ENCODE measurements at places on chromosomes 1 and 21.

- DNase-seq = peak; percentile 93
These were observed 21.7 kb downstream of the BTG2 start for GRCh38 chr1:203326830-203327683.

DNA sequence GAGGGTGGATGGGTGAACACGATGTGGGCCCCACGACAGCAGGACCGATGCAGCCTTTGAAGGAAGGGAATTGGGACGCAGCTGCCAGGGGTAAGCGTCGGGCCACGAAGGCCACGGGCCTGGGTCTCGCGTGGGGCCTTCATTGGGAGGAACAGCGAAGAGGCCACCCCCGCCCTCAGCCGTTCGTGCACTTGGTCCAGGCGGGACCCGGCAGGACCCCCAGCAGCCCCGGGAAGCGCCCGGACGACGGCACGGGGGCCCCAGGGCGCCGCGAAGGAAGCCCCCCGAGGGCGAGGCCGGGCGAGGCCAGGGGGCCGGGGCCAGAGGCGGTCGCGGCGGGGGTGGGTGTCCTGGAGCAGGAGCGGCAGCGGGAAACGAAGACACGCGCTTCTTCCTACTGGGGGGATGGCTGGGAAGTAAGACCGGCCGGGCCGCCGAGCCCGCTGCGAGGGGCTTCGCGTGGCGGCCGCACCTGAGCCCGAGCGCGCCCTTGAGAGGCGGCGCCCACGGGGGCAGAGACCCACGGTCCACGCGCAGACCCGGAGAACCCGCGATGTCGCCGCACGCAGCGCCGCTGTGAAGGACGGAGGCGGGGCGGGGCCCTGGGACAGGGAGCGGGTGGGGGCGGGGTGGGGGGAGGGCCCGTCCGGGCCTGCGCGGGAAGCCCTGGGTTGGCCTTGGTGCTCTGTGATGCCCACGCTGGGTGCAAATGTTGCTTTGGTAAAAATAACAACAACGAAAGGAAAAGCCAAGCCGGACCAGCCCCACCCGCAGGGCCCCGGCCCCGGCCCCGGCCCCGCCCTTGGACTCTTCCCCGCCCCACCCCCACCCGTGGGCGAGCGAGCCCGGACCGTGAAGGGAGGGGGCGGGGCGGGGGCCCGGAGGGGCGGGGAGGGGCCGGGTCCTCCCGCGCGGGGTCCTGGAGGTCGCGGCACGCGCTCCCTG lies 56.0 kb upstream of the ADARB1 start:
- no peak for DNase-seq

- DNase-seq = no peak
These were observed 142.4 kb downstream of the NTMT2 start for GRCh38 chr1:170288155-170288554.

DNA sequence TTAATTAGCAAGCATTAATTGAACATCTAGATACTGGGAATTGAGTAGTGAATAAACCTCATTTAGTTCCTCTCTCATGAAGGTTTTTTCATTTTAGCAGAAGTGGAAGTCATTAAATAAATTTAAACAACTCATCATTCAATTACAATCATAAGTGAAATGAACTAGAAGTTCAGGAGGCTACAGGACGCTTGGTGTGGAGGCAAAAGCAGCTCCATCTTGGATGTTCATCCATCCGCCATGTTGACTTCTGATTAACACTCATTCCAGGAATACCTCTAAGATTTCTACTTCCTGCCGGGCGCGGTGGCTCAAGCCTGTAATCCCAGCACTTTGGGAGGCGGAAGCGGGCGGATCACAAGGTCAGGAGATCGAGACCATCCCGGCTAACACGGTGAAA lies 11.5 kb upstream of the NTPCR start:
- no peak for DNase-seq

GRCh38 chr1:44521378-44522080 lies 116.5 kb downstream of the RNF220 start:
- DNase-seq = no peak

GRCh38 chr1:179929955-179930798 lies 24.4 kb upstream of the CEP350 start:
- no peak for DNase-seq

DNA sequence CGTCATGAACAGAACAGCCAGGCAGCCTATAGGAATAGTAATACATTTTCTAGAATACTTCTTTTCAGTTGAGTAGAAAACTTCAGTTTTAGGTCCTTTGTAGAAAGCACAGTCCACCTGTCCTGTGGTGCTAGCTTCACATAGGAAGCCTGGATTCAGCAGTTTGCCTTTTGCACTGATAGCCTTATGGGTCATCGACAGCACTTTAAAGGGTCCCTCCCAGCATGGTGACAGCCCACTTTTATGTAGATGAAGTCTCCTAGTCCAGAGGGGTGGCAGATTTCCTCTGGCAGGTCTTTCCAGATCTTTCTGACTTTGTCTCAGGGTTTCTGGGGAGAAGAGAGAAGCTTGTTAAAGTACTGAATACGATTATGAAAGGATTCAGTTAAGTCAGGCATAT lies 161.4 kb upstream of the TNR start:
- DNase-seq = no peak

All from T-helper 9 cell (primary cell).